ENCODE measurements at places on chromosomes 7 and 10. TPM values are rescaled to one million over a fixed set of nuclear protein-coding genes. Genes with fewer than 3 reads are reported as not detected.

The HHEX gene
- 7.8 TPM for polyA plus RNA-seq

The LRRC17 gene
- polyA plus RNA-seq = 42.4 TPM

The UTF1 gene
- polyA plus RNA-seq = not detected

The TBRG4 gene
- polyA plus RNA-seq = 38.5 TPM

The JMJD1C gene
- 72.0 TPM for polyA plus RNA-seq

The SPDYE6 gene
- polyA plus RNA-seq = 3.7 TPM

The CREB3L2 gene
- polyA plus RNA-seq = 33.5 TPM

The ATXN7L1 gene
- 7.8 TPM for polyA plus RNA-seq

The HTR5A gene
- not detected for polyA plus RNA-seq

The SPDYE11 gene
- 0.11 TPM for polyA plus RNA-seq

The PRSS37 gene
- polyA plus RNA-seq = 0.22 TPM

The AKR1C8 gene
- not detected for polyA plus RNA-seq

The AHR gene
- polyA plus RNA-seq = 24.1 TPM

The ANKRD30A gene
- not detected for polyA plus RNA-seq

The BRAT1 gene
- 19.4 TPM for polyA plus RNA-seq

The TBXAS1 gene
- 3.3 TPM for polyA plus RNA-seq

The PRPS1L1 gene
- not detected for polyA plus RNA-seq

The PRLHR gene
- polyA plus RNA-seq = not detected

The FRMD4A gene
- 36.0 TPM for polyA plus RNA-seq

The GPR15LG gene
- polyA plus RNA-seq = not detected

The GNAT3 gene
- not detected for polyA plus RNA-seq

The JAZF1 gene
- 27.9 TPM for polyA plus RNA-seq

The BAG3 gene
- 35.5 TPM for polyA plus RNA-seq

The BTBD16 gene
- 0.07 TPM for polyA plus RNA-seq

The SORCS3 gene
- 0.07 TPM for polyA plus RNA-seq

The SLC16A9 gene
- 4.4 TPM for polyA plus RNA-seq

The SPAG6 gene
- polyA plus RNA-seq = 4.4 TPM

The KCNIP2 gene
- 5.4 TPM for polyA plus RNA-seq

The ERLIN1 gene
- 37.5 TPM for polyA plus RNA-seq

The CALML5 gene
- not detected for polyA plus RNA-seq

The MEPCE gene
- polyA plus RNA-seq = 37.0 TPM

The ACSL5 gene
- polyA plus RNA-seq = 2.9 TPM

The DNAH11 gene
- polyA plus RNA-seq = 0.45 TPM

The DDC gene
- polyA plus RNA-seq = 0.49 TPM

The C10orf53 gene
- not detected for polyA plus RNA-seq

The HKDC1 gene
- polyA plus RNA-seq = 0.06 TPM

The UPK3B gene
- polyA plus RNA-seq = 0.93 TPM

The PBLD gene
- polyA plus RNA-seq = 8.5 TPM

The RBM48 gene
- polyA plus RNA-seq = 13.4 TPM

The ACTR3C gene
- 1.1 TPM for polyA plus RNA-seq

The GSDME gene
- 8.2 TPM for polyA plus RNA-seq

The TYW1B gene
- polyA plus RNA-seq = 5.0 TPM

The MYL10 gene
- 15.2 TPM for polyA plus RNA-seq

The ZNF248 gene
- 21.5 TPM for polyA plus RNA-seq

The CPA4 gene
- polyA plus RNA-seq = 1.2 TPM

The RPEL1 gene
- polyA plus RNA-seq = 0.19 TPM

The CYP3A4 gene
- polyA plus RNA-seq = not detected

The SAMD9L gene
- 7.1 TPM for polyA plus RNA-seq

The CFAP46 gene
- polyA plus RNA-seq = 0.21 TPM

The NPY gene
- polyA plus RNA-seq = 14.9 TPM

The TUBGCP2 gene
- polyA plus RNA-seq = 37.4 TPM

The GALNT17 gene
- polyA plus RNA-seq = 32.3 TPM

Measured in muscle of back (tissue), 13 donors.